ENCODE measurements at places on chromosomes 7 and 10.

GRCh38 chr10:65950075-65950474, 975.8 kb upstream of the LRRTM3 start:
- no peak for DNase-seq

GRCh38 chr7:51123322-51124019, 193.1 kb downstream of the COBL start:
- DNase-seq = no peak

DNA sequence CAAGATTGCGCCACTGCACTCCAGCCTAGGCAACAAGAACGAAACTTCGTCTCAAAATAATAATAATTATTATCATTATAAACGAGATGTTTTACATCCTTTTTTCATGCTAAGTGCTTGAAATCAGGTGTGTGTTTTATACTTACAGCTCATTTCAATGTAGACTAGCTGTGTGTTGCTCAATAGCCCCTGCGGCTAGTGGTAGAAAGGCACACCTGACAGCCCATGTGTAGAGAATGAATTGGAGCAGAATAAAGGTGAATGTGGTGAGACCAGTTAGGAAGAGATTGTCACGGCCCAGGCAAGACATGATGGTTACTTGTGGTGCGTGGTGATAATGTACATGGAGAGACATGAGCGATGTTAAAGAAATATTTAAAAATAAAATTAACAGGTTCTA, 86.7 kb upstream of the TMEM26 start:
- DNase-seq = no peak

DNA sequence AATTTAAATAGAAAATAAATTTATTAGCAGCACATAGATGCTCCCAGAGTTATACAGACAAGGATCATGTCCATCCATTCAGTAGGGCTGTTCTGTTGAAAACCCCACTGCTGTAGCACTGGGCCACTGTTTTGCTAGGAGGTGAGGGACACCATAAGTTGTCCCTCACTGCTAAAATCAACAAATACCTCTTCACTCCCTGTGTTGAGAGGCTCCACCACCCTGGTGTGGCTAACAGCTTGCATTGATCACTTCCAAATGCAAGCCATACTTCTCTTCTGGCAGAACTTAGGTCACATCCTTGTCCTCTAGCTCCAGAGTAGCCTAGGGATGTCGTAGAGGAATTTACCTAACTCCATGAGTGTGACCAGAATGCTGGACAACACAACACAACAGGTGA, 55.4 kb downstream of the MDFIC start:
- DNase-seq = no peak

DNA sequence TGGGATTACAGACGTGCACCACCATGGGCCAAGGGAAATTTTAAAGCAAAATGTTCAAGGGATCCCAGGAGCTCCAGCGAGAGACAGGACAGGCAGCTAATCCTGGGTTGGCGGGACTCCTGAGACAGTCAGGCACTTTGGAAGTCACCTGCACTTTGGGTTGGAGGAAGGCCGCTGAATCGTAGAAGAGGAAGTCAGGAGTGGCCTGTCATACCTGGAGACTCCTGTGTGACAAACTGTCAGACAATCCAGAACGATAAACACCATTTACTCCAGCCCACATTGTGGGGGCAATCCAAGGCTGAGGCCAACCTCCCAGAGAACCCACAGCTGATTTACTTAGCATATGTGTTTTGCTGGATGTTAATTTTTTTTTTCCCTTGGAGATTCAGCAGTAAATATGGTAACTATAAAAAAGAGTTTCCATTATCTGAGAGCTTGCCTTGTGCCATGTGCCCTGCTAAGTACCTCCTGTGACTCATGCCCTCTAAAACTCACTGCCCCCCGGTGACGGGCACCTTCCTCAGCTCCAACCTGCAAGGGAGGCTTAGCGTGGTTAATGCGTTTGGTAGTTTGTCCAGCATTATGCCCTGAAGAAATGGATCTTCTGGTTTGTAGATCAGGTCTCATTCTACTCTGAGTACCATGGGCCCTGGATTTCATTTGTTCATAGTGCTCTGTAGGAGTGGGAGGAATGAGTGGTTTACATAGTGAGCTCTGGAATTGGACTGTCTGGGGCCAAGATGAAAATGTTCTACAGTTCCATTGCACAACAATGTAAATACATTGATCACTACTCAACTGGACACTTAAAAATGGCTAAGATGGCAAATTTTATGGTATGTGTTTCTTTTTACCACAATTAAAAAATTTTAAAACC, 50.9 kb downstream of the ICA1 start:
- no peak for DNase-seq

- DNase-seq = no peak
Observed at GRCh38 chr7:27210441-27211083, 10.7 kb upstream of the HOXA13 start.

DNA sequence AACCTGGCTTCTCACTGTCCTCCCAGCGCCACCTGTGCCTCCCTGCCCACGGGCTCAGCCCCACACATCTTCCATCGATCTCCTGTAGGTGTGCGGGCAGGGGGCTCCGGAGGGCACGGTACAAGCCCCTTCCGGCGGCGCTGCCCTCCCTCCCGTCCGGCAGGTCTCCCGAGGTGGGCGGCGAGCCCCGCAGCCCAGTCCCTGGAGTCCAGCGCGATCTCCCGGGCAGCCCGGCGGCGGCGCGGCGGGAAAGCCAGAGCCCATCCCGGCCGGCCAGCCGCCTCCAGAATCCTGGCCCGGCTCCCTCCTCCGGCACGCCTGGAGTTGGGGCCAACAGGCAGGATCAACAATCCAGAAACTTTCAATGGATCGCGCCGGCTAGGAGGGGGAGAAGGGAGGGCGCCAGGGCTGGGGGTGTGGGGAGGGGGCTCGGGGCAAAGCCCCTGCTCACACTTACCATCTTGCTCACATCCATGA, 100.1 kb downstream of the HIP1 start:
- no peak for DNase-seq

DNA sequence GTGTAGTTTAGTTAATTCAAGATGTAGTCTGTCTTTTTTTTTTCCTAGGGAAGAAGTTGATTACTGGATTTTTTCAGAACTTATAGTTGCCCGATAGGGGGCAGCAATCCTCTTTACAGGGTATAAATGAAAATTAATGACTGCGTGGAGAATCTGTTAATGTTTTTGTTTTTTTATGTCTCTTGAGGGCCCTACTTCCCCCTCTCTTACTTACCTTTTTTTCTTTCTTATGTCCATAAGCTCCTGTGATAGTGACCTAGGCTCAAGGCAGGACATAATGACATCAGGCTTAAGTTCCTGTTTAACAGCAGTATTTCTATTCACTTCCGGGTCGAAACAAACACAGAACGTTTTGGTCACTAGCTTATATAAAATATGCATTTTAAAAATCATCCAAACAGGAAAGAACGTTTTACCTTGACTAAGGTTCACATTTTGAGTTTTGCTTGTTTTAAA, 18.8 kb downstream of the CDC123 start:
- DNase-seq = no peak

GRCh38 chr7:28706584-28706983, 251.5 kb downstream of the TRIL start:
- no peak for DNase-seq

GRCh38 chr10:110285501-110285900, 19.2 kb downstream of the SMNDC1 start:
- DNase-seq = no peak

DNA sequence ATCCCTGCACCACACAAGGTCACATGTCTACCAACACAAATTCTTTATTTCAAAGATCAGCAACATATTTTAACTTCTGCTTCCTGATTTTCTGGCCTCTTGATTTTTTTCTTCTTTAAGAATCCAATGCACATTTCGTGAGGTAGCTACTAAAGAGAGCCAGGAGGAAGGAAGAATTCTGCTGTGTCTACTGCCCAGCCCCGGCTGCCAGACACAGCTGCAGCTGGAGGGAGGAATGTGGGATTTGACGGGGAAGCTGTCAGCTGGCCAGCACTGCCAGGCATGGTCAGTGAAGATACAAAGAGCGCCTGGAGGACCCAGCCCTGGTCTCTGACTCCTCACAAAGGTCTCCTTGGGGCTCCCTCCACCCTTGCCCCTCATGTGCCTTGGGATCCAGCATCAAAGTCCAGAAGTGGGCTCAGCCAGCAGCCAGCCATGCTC, 6.9 kb upstream of the AOC1 start:
- no peak for DNase-seq

DNA sequence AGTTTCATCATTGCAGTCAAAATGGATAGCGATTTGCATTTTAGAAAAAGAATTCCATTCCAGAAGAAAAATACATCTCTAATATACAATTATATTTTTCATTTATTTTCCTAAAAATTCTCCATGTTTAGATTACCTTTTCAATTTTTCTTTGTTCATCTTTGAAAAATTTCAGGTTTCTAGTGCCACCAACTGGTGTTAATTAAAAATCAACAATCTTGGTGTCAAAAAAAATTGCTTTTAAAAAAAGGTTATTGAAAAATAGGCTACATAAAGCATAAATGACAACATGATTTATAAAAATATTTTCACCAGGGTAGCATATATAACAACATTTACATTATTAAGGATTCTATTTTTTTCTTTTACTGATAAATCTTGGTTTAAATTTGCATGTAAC, 53.0 kb downstream of the CCDC186 start:
- no peak for DNase-seq

DNA sequence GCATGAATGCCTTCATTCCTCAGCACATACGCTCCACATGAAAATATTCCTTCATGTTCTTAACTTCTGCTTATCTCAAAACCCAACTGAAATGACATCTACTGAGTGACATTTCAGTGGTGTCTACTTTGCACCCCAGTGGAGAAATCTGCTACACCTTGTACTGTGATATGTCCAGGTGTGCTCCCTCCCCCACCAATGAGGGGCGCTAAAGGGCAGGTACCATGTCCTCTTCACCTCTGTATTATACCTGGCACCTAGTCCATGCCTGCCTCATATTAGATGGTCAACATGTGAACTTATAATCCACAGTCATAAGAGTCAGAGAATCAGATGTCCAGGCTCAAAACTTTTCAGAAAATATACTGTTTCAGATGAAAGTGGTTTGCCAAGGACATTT, 2.1 kb downstream of the PAXIP1 start:
- no peak for DNase-seq

DNA sequence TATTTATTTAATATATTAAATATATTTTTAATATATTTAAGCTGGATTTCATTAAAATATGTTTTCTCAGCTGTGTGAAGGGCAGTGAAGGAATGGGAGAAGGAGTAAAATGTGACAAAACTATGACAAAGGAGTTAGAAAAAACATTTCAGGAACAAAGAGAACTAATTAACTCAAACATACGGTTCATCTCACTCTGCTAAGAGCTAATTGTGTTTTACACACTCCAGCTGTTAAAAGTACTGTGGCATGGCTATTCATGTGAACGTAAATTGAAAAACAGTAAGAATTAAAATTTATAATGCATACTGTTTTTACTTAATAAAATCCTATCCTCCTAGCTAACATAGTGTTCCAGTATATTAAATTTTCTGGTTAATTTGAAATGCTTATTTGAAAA, 262.5 kb upstream of the GNAI1 start:
- DNase-seq = no peak

DNA sequence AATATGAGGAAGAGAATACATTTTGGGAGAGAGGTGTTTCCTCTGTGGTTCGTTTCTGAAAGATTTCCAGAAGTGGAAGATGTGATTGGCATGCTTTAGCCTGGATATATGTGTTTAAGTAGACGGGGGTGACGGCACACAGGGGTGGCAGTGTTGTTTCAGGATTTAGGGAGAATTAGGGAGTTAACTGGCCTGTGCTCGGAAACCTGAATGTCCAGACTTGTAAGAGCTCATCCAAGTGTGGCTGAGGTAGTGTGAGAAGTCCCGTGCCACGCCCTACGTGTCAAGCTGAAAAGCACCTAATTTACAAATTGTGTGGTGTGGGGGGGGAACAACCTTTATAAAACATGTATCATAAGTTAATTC, 1.1 kb downstream of the RALA start:
- DNase-seq = no peak

- no peak for DNase-seq
Observed at GRCh38 chr10:3131098-3131497, 41.5 kb downstream of the PITRM1 start.

DNA sequence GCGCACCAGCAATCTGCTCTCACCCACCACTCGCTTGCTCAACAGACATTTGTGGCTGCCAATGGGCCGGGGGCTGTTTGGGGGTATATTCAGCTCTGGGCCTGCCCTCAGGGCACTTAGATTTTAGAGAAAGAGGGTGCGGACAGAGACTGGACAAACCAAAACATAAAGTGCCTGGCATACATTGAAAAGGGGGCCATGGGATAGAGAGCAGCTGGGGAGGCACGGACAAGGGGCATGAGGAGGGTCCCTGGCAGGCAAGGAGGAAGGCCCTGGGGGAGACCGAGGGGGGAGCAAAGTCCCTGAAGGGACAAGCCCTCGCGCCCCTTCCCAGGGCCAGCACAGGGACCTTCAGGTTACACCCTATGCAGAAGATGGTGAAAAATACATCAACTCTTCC, 43.5 kb downstream of the CLRN3 start:
- DNase-seq = no peak

Measured in right renal pelvis (tissue), 4 donors.